Stimulated activated CD4-positive, alpha-beta T cell treated with anti-CD3 and anti-CD28 coated beads, Interleukin-2, amount 100 ng/mL, for 4 hours (primary cell): ENCODE measurements at places on chromosomes 7 and 10.

- DNase-seq, result no peak
Observed at GRCh38 chr7:140674899-140675701, 2.4 kb downstream of the ADCK2 start.

DNA sequence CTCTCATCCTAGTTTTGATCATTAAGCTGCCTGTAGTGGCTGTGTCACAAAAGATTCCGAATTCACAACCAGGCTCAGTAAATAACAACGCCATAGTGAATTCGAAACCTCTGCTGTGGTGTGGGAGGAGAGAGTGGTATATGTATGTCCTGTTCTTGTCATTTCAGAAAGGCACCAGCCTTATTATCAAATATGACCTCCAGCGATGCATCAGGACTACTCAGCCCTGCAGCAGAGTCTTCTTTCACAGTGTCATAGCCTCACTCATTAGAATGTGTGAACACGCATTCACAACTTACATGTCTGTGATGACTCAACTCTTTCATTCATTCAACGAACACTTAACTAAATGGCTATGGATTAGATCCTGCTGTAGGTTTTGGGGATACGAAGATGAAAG, 15.3 kb downstream of the AOC1 start:
- no peak for DNase-seq

- no peak for DNase-seq
Observed at GRCh38 chr7:47047384-47047783, 534.5 kb downstream of the TNS3 start.

DNA sequence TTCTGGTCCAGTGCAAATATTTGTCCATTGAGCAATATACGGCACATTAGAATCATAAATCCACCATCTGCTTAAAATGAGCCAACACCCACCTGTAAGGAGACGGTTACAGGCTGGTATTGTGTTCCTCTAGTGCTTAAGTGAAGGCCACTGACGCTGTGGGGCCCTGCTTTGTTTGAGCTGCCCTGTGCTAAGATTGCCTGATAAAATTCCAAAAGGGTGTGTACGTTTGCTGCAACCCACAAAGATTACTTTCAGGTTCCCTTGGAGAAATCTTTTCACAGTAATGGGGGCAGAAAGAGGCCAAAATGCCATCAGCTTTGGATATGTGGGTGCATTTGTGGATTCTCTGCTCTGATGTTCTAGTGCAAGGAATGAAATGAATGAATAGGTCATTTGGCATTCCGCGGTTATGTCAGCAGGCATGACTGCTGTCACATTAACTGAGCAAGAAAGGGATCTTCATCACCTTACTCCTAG, 34.4 kb downstream of the AGR3 start:
- DNase-seq, result no peak

DNA sequence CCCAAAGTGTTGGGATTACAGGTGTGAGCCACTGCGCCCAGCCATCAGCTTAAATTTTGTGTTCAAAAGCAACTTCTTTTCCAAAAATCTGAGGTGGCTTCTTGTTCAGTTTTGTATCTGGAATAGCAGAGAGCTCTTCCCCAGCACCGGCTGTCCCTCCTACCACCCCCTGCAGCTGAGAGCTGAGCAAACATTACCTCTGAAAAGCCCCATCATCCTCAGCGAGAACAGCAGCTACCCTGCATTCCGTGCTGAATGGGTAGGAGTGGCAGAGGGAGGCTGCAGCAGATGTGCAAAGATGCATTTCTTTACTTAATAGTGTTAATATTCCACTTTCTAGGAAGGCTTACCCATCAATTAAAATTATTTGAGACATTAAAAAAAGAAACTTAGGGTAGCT, 31.8 kb downstream of the CCM2 start:
- DNase-seq, result no peak

GRCh38 chr10:70589762-70590654, 12.5 kb downstream of the PRF1 start:
- no peak for DNase-seq

- no peak for DNase-seq
Observed at GRCh38 chr7:51569581-51569980, 253.0 kb upstream of the COBL start.
